Activated CD4-positive, CD25-positive, alpha-beta regulatory T cell (primary cell): ENCODE measurements at places on chromosomes 12 and 14.

- DNase-seq = no peak
Observed at GRCh38 chr14:32785585-32785984, 153.1 kb upstream of the NPAS3 start.

- DNase-seq = no peak
Observed at GRCh38 chr14:68576031-68576430, 216.8 kb downstream of the ZFP36L1 start.

- no peak for DNase-seq
Observed at GRCh38 chr12:25269701-25270100, 19.0 kb upstream of the KRAS start.

- no peak for DNase-seq
Observed at GRCh38 chr12:19462406-19462805, 23.1 kb downstream of the AEBP2 start.

DNA sequence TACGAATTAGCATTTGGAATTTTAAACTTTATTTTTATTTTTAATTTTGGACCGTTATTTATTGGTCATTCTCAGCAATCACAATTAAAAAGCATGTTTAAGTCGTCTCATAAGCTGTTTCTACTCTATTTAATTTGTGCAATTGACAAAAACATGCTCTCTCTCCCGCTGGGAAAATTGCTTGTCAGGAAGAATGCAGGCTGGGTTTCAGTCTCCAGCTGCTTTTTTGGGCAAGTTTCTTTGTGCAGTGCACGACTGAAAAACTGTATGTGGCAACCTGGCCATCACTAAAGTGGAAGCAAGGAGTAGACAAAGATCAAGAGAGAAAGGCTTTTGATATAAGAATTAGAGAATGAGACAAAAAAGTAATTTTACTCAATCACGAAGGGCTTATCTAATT is 941.5 kb upstream of the MDGA2 start:
- DNase-seq = no peak

- no peak for DNase-seq
Observed at GRCh38 chr14:37974421-37974820, 233.3 kb upstream of the SSTR1 start.

DNA sequence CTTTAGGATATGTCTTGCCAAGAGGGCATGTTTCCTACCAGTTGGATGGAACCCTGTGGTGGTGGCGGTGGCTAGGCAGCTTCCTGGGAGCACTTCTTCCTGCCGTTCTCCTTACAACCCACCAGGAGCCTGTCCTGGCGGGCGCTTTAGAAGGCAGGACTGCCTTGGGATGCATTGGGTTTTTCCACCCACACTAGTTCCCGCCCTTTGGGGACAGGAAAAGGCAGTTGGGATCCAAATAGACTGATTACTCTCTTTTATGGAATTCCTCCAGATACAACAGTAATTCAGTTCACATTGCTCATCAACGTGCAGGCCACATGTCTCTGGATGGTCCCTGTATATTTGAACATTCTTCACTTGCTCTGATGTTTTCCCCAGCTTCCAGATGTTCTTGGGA is 305.7 kb upstream of the SSTR1 start:
- DNase-seq = no peak

DNA sequence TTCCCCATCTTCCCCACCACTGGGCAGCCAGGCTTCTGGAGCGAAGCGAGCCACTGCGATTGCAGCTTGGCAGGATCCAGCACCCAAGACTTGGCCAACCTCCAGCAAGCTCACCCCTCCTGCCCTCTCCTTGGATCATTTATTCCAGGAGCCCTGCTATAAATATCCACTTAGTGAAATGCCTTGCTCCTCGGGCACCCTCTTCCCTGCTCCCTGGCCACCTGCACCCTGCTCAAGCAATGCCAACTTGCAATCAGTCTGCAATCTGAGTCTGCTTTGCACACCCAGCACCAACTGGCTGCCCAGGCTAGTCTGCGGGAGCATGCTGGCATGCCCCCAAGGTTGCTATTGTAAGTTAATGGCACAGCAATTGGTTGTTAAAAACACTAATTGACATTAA is 666.0 kb downstream of the MED13L start:
- no peak for DNase-seq

GRCh38 chr14:69667938-69668335 is 56.5 kb downstream of the SUSD6 start:
- DNase-seq = no peak

GRCh38 chr14:103020271-103021170 is 36.8 kb downstream of the CDC42BPB start:
- DNase-seq = no peak

- DNase-seq = no peak
Observed at GRCh38 chr12:33942172-33942571, 80.1 kb upstream of the ALG10 start.

DNA sequence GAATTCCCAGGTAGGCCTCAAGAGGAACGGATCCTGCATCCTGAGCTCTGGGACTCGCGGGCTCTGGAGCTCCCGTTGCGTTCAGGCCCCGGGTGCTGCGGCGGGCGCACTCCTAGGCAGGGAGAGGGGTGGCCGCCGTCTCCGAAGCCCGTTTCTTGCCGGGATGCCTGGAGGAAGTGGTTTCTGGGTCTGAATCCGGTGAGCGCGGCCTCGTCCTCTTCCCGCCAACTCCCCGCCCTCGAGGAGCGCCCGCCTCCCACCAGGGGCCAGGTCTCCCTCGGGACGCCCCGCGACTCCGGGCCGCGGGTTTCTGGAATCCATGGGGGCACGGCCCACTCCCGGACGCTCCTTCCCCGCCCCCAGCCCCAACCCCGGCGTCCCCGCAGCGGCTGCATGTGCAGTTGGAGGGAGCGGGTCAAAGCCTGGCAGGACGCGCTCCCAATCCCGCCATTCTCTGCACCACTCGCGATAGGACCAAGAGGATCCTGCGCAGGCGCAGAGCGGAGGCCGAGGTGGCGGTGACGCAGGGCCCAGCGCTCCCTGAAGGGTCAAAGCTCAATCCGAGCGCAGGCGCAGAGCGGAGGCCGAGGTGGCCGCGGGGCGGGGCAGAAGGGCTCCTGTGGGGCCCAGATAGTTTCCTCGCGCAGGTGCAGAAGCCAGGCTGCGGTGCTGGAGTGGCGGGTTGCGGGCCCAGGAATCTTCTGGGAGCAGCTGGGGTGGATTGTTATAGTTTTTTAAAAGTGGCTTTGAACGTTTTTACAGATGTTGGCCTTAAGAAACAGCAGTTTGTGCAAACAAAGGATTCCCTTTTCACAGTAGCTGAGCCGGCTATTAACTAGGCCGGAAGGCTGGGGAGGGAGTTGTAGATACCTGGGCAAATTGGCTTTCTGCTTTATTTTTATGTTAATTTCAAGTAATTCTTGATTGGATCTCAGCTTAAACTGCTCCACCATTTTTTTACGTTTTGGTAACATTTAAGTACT is 796.4 kb downstream of the AACS start:
- DNase-seq = no peak

- no peak for DNase-seq
Observed at GRCh38 chr14:44428231-44428945, 78.7 kb downstream of the FSCB start.
